Activated CD4-positive, CD25-positive, alpha-beta regulatory T cell treated with anti-CD3 and anti-CD28 coated beads, Interleukin-2, amount 50 U/mL, for 72 hours (primary cell): ENCODE measurements at places on chromosomes 3 and 15.

DNA sequence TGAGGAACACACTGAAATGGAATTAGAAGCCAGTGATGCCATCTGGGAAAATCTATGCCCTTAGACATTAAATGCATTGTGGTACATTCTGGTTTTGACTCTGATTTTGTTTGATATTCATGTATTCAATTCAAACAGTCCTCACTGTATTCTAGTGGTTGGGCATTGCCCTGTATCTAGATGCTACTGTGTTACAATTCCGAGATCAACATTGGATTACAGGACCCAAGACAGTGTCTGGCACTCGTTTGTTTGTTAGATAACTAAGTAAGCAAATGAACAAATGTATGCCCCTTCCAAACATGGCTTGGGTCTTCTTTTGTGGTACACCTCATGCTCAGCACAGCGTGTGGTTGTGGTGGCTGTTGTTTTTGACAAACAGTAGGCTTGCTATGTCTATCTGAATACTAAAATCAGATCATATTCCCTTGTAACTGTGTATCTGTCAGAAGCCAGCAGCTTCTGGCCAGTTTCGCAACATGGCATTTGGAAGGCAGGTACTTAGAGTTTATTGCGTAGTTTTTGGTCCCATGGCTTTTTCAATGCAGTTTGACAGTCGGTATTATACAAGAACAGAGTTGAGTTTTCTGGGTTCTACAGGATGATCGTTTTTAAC lies 5.7 kb downstream of the FILIP1L start:
- no peak for DNase-seq

- DNase-seq = no peak
Observed at GRCh38 chr3:44862226-44862637, 520 bp downstream of the TMEM42 start.

DNA sequence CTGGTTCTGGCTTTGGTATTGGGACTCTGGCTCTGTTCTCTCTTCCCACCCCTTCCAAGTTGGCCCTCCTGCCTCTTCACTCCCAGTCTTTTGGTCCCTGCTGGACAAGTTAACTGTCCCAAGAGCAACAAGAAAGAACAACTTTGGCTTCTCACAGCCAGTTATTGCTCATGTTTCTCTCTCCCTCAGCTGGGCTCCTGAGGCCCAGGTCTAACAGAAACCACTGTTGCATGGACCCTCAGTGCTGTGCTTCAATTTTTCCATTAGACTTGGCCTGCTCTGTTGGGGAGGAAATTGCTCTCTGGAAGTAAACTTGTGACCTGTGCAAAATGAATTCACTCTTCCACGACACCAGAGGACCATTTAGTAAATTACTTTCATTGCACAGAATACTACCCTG lies 64.5 kb downstream of the CHST2 start:
- DNase-seq = no peak

GRCh38 chr3:192645437-192645836 lies 81.9 kb downstream of the FGF12 start:
- DNase-seq = no peak

GRCh38 chr15:94327356-94327936 lies 96.1 kb downstream of the MCTP2 start:
- no peak for DNase-seq

DNA sequence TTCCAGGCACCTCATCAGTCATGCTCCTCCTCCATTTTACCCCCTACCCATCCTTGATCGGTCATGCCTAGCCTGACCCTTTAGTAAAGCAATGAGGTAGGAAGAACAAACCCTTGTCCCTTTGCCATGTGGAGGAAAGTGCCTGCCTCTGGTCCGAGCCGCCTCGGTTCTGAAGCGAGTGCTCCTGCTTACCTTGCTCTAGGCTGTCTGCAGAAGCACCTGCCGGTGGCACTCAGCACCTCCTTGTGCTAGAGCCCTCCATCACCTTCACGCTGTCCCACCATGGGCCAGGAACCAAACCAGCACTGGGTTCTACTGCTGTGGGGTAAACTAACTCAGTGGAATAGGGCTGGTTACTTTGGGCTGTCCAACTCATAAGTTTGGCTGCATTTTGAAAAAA lies 52.6 kb downstream of the CAPN3 start:
- DNase-seq = no peak

GRCh38 chr3:13482106-13482690 lies 2.1 kb downstream of the HDAC11 start:
- DNase-seq = no peak

DNA sequence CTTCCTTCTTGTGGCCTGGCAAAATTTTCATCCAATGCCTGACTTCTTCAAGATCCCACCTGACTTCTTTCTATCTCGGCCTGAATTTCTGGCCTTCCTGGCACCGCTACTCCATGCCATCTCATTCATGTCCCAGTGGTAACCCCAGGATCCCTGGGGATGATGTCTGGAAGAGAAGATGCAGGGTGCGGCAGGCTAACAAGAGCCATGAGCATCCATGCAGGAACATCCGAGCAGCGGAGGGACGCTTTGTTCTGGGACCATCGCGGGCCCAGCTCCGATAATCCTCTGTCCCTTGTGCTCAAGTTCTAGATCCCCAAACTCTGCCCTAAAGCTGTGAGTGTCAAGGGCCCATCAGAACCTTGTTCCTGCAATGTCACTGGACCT lies 10.9 kb downstream of the MYL3 start:
- no peak for DNase-seq

DNA sequence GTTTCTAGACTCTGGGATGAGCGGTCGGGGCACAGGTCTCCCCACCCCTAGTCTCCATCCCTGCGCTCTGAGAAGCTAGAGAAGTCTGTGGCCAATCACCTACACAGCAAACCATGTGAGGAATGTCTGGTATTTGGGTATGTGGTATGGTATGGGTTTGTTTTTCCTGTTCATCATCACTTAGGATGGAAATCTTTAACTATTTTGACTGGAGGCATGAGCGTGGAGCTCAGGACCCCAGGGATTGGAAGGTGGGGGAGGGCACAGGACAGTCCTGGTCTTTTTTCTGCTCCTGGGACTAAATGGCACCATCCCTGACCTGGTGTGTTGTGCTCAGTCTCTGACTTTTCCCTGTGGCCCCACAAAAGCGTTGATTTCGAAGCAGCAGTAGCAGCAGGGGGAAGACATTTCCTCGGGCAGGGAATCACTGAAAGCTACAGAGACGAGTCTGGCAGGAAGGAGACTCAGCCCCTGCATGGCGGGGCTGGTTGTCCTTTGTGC lies 191.7 kb upstream of the TPM1 start:
- DNase-seq = no peak

DNA sequence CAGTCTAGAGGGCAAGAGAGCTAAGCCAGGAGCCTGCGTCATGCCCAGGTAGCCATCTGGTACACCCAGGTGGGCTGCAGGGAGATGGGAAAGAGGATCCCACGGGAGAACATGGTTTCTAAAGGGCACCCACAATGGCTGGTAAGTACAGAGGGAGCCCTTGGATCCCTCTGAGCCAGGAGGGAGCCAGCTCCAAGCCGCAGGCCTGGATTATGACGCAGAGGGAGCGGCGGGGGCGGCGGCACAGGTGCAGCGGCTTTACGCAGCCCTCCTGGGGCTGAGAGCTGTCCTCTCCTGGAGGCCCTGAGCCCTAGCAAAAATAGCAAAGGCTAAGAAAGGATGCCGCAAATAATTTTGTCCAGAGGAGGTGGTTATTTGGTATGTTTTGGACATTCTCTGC lies 2.8 kb downstream of the CAV3 start:
- DNase-seq = no peak

GRCh38 chr15:75694241-75695182 lies 18.1 kb downstream of the CSPG4 start:
- DNase-seq = no peak

GRCh38 chr15:45481135-45481534 lies 41.4 kb downstream of the SLC30A4 start:
- no peak for DNase-seq

DNA sequence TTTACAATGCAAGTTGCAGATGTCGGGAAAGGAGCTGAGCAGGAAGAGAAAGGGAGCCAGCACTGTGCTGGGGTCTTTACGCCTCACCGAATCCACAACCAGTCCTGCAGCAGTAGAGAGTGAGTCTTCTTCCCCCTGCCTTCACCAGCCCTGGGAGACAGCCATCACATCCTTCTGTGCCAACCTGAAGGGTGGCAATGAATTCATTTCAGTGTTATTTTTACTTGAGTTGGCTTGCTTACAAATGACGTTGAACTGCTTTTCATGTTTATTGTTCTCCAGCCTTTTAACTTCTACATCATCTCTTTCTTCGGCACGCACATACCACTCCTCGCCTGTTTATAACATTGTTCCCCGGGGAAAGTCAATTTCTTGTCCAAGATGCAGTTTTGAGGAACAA lies 77.1 kb downstream of the TRIM42 start:
- no peak for DNase-seq

- DNase-seq = no peak
Observed at GRCh38 chr15:96924570-96924969, 594.1 kb downstream of the NR2F2 start.

- DNase-seq = no peak
Observed at GRCh38 chr3:115996420-115997108, 373.3 kb downstream of the GAP43 start.

DNA sequence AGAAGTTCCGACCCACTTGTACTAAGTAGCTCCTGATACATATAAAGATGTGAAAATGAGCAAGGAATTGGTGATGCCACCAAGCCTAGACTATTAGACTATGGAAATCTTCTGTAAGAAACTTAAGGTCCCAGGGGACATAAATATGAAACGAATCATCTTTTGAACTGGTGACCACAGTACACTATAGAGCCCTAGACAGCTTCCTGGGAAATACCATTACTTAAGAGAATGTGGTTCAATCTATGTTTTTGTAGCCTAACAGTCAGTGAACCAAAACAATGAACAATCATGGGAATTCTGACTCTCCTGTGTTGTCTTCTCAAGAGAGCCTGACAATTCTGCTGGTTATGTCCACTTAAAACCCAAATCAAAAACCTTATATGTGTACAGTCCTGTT lies 191.6 kb downstream of the GREM1 start:
- no peak for DNase-seq

GRCh38 chr3:13091898-13092611 lies 18.8 kb upstream of the IQSEC1 start:
- DNase-seq = peak; percentile 88

DNA sequence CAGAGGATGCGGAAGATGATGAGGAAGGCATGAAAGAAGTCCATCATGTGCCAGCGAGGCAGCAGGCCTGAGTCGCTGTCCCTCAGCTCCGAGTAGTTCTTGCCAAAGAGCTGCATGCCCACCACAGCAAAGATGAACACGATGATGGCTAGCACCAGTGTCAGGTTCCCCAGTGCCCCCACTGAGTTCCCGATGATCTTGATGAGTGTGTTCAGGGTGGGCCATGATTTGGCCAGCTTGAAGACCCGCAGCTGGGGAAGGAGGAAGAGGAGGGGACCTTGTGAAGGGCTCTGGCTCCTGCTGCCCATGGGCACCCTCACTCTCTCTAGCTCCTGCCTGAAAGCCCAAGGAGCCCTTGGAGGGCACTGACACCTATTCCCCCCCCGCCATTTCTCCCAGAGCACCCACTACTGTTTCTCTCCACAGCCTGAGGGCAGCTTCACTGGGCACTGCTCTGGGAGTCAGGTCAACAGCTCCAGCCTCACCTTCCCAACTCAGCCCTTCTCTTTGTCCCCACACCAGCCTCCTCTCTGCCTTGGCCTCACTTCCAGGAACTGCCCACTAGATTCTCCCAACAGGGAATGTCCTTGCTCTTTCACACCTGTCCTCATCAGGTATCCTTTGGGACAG lies 63.6 kb downstream of the SCN5A start:
- DNase-seq = peak; percentile 23

DNA sequence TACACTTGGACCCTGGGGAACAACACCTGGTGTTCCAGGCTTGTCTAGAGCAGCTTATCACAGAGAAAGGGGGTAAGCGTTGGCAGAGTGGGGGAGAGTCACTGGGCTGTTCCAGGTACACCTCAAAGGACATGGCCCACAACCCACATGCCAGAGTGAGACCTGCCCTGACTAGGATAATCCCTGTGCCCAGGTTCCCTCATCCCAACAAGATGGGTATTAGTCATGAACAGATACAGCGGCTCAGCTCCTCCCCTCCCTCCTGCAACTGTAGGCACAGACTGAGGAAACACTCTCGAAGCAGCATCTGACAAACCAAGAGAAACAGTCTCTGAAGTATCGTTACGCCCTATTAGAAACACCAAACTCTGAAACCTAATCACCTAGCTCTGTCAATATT lies 32.1 kb upstream of the RPS17 start:
- no peak for DNase-seq
